SK-N-SH treated with all-trans-retinoic acid at 6 μM for 48 hours (cell line): ENCODE measurements at places on chromosomes 11 and 22.

DNA sequence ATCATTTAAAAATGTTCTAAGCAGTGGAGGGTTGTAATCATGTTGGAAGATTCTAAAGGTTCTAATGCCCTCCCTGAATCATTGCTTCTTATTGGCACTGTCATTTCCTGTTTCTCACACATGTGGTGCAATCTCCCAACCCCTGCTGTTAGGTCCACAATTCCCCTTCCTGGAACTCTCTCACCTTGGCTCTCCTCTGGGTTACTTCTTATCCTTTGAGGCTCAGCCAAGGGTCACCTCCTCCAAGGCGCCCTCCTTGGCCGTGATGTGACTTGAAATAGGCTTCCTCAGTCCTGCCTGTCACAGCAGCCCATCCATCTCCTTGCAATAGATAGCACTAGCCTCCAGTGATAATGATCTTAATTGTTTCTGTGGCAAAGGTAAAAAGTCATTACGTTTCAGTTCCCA lies 149.8 kb downstream of the TTC17 start:
- no peak for ATAC-seq

DNA sequence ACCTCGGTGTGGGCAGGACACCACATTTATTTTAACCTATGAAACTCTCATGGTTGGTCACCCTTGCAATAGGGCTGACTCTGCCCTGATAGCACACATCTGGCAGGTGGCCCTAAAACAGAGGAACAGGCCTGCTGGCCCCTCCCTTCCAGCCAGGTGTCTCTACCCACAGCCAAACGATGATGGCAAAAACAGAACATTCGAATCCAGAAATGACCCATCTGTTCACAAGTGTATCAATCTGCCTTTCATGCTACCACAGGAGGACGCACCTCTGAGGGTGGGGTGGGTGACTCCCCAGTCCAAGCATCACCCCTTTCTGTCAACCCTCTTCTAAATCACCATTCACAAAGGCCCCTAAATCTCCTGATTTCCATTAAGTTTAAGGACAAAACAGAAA lies 118.1 kb downstream of the ETS1 start:
- ATAC-seq: no peak

- ATAC-seq: no peak
These were observed 13.7 kb downstream of the NARS2 start for GRCh38 chr11:78560826-78561484.

DNA sequence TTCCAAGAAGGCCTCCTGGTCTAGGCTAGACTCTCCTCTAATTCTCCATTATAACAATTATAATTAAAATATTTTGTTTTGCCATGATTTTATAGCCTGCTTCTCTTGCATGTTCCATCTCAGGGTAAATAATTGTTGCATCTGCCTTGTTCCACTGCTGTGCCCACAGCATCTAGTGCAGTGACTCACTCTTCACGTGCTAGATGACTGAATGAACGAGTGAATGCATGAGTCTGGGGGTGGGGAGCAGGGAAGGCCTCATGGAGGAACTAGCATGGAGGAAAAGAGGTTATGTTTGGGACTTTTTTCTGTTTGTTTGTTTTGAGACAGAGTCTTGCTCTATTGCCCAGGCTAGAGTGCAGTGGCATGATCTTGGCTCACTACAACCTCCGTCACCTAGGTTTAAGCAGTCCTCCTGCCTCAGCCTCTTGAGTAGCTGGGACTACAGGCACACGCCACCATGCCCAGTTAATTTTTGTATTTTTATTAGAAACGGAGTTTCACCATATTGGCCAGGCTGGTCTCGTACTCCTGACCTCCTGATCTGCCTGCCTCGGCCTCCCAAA lies 5.2 kb upstream of the OAF start:
- peak; percentile 48; the same call in 2 of the 3 replicates for ATAC-seq

GRCh38 chr11:126587541-126587940 lies 232.1 kb downstream of the ST3GAL4 start:
- peak; percentile 10 for ATAC-seq

- ATAC-seq: no peak
These were observed 34.0 kb upstream of the TRPC6 start for GRCh38 chr11:101617735-101618332.

DNA sequence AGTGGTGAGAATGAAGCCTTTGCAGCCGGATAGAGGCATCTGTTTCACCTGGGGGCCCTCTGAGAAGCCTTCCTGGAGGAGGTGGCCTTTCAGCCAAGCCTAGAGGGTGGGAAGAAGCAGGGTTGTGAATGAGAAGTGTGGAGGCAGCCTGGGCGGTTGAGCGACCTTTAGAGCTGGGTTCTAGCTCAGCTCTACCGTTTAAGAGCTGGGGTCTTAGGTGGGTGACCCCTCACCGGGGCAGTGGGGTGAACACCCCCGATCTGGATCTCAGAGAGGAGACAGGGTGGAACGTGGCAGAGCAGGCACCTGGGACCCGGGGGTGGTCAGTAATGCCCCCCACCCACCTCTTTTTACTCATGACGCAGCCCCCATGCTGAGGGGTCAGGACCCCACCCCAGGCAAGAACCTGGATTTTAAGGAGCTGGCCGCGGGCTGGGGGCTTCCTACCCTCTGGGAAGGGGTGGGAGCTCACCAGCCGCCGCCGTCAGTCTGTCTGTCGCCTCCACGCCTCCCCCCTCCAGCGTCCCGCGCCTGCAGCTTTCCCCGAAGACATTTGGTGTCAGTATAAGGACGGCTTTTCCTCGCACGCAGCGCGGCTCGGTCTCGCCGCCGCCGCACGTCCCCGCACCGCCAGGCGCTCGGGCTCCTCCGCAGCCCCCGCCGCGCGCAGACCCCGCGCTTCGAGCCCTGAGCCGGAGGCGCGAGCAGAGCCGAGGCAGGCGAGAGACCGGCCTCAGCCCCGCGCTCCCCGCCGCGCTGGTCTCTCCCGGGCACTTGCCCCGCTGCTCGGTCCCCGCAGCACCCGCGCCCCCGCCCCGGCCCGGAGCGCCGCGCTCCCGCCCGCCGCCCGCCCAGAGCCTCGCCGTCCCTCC lies 13.3 kb upstream of the CACNA1I start:
- ATAC-seq: no peak

DNA sequence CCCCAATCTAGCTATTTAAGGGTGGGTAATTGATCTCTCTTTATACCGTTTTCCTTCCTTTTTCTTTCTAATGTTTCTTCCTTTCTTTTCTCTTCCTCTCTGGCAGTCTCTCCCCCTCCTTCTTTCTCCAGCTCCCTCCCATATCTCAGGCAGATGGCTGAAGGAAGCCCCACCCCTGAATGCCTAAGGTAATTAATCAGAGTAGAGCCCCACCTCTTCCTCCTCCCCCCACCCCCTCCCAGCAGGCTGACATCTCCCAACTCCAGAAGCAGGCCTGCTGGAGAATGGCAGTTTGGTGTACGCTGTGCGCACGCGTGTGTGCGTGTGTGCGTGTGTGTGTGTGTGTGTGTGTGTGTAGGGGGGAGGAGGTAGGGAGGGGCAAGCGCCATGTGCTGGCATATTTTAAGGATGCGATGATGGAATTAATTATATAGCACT lies 122.6 kb downstream of the APOL5 start:
- ATAC-seq: peak; percentile 78
